Tongue (tissue), 3 donors: ENCODE measurements at places on chromosomes 13 and 19. TPM values are rescaled to one million over a fixed set of nuclear protein-coding genes. Genes with fewer than 3 reads are reported as not detected.

GRCh38 chr19:49988433-49988832 is 27.5 kb upstream of the SIGLEC11 start:
- DNase-seq: no peak

GRCh38 chr13:112244061-112244460 is 132.1 kb upstream of the SPACA7 start:
- DNase-seq: no peak

DNA sequence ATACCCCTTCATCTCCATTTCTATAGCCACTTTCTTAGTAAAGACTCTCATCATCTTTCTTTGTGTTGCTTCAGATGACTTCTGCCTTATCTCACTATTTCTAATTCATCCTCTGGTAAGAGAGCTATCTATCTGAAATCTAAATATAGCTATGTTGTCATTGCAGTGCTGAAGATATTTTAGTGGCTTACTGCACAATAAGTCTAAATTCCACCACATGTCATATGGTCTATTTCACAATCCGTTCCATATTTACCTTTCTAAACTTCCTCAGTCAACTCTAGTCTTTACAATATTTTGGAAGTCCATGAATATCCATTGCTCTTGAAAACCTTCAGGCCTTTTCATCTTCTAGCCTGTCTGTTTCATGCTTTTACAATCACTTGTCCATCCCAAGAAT is 465.1 kb upstream of the SLC10A2 start:
- DNase-seq: no peak

DNA sequence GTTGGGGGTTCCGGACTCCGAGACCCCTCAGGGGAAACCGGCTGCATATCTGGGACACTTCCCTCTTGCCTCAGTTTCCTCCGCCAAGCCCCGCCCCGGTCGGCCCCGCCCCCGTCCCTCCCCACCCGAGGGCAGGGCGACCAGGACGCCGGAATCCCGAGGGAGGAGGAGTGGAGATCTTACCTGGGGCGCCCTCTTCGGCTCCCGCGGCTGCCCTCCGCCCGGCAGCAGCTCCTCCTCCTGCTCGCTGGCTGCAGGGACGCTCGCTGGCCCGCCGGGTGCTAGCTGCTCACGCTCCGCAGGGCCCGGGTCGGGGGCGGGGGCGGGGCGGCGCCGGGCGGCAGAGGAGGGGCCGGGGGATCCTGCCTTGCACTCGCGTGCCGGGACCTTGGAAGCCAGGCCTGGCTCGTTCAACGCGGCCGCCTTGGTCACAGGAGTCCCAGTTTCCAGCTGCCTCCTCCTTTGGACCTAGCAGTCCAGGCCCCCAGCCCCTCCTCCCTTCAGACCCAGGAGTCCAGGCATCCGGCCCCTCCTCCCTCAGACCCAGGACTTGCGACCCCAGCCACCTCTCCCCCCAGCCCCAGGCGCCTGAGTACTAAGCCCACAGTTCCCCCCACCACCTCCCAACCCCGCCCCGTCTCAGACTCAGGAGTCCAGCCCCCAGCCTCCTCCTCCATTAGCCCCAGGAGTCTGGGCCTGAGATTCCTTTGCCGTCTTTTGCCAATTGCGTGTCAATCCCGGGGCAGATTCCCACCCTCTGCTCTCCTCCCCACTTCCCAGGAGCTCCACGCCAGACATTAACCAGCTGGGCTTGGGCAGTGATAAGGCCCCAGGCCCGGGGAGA is at the start of gene NTF4:
TSS of gene NTF4 (minus strand) at position 51 of the 844 bp plus-strand sequence. CDS start 2,821 bp downstream, outside the sequence.
- peak; percentile 49 for DNase-seq

GRCh38 chr13:114064450-114065140 is 67.8 kb downstream of the RASA3 start:
- DNase-seq: peak; percentile 44

- peak; percentile 82 for DNase-seq
Measured at GRCh38 chr19:4636151-4636717, 3.1 kb upstream of the TNFAIP8L1 start.

- no peak for DNase-seq
Measured at GRCh38 chr13:95516492-95516891, 36.0 kb upstream of the CLDN10 start.

- DNase-seq: peak; percentile 83
Measured at GRCh38 chr19:41951686-41952172, 7.4 kb downstream of the RABAC1 start.

GRCh38 chr13:27406178-27406939 is 18.1 kb upstream of the GTF3A start:
- peak; percentile 46 for DNase-seq

DNA sequence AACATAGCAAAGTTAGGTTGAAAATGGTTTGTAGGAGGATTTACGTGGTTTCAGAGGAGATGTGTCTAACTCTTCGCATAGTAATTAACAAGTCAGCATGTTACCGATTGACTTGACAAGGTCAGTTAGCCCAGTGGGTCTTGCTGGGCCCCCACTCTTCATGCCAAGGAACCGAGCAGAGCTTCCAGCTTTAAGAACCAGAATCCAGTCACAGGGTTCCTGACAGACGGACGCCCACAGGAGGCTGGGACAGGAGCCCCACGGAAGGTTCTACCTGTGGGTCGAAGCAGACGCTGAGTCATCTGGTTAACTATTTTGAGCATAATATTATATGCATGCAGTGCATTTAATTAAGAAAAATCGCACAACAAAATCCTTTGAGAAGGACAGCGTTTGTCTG is 3.5 kb downstream of the TMEM255B start:
- no peak for DNase-seq

- no peak for DNase-seq
Measured at GRCh38 chr13:49840266-49840665, 47.8 kb upstream of the KPNA3 start.

DNA sequence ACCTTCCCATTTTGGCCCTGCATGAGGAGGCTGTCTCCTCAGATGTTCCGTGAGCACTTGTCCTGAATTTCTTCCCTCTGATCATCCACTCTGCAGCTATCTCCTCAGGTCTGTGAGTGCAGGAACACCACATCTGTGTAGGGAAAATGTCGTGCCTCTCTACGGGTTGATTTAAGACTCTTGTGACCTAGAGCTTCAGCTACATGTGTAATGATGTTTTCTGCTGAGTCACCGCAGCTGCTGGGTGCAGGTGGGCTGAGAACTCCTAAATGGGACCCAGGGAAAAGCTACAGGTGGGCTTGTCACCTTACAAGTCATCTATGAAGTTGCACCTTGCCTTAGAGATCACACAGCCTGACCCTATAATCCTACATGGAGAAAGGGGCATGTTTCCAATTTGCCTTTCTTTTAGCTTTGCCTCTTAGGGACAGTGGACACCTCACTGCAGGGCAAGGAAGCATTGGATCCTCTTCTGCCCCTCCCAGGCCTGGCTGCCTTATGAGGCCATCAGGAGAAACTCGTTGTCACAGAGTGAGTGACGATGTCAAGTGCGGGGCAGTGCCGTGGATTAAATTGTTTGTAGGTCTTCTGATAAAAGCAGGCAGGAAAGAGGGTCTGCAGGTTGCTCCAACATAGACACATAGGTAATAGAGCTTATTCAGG is 122.3 kb downstream of the DNAJC15 start:
- no peak for DNase-seq

DNA sequence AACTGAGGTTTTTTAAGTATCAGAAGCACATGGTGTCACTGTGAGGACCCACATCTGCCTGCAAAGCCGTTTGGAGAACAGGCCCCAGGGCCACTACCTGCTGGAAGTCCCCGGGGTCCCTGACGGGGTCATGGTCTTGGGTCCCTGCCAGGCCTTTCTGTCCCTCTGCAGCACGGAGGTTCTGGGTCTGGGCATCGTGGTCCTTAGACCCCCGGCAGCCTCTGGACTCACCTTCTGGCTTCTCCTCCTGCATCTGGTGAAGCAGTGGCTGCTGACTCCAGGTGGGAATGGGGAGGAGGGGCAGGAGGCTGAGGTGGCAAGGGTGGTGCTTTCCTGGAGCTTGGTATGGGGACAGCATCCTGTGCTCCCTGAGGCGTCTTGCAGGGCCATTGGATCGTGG is 198.6 kb downstream of the TEX29 start:
- no peak for DNase-seq

DNA sequence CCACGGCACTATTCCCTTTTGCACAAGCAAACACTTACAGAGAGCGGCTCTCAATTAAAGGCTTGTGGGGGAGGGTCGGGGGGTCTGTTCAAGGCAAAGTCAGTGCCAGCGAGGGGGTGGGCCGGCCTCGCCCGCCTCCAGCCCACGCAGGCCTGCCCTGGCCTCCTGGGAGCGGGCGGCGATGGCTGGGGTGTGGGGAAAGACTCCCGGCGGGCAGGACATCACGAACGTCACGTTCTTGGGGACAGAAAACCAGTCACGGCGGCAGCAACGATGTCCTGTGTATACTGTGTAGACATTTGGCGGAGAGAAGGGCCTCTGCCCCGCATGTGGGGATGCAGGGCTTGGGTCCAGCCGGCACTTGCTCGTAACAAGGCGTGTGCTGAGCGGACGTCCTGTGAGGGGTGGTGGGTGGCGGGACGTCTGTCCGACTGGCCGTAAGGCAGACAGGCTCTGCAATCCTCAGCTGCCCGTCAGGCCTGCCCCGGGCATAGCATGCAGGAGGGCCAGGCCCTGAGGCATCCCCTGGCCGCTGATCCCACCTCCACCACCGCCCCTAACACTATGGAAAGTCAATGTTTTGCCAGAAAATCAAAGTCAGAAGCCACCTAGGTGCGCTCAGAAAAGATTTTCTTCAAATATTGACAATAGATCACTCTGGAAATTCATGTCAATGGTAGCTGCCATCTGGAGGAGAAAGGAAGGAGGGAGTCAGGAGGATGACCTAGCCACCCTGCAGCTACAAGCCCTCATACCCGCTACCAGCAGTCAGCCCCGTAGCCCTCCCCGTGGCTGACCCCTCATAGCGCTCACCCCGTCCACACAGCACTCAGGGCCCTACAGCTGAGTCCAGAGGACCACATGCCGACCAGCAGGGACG is 5.8 kb upstream of the EPHX3 start:
- DNase-seq: no peak

Gene CEACAM20
- total RNA-seq: not detected

Gene FCAR
- 2.6 TPM for total RNA-seq

Gene ATCAY
- 0.10 TPM for total RNA-seq

Gene ZIM2
- 6.1 TPM for total RNA-seq

Gene HIPK4
- not detected for total RNA-seq

Gene AP1M2
- total RNA-seq: 13.8 TPM

Gene CEACAM4
- total RNA-seq: not detected
